Muscle of back (tissue), 13 donors: ENCODE measurements at places on chromosomes 2 and 18. TPM values are rescaled to one million over a fixed set of nuclear protein-coding genes. Genes with fewer than 3 reads are reported as not detected.

Gene TMEM163
- polyA plus RNA-seq, result 0.73 TPM

DNA sequence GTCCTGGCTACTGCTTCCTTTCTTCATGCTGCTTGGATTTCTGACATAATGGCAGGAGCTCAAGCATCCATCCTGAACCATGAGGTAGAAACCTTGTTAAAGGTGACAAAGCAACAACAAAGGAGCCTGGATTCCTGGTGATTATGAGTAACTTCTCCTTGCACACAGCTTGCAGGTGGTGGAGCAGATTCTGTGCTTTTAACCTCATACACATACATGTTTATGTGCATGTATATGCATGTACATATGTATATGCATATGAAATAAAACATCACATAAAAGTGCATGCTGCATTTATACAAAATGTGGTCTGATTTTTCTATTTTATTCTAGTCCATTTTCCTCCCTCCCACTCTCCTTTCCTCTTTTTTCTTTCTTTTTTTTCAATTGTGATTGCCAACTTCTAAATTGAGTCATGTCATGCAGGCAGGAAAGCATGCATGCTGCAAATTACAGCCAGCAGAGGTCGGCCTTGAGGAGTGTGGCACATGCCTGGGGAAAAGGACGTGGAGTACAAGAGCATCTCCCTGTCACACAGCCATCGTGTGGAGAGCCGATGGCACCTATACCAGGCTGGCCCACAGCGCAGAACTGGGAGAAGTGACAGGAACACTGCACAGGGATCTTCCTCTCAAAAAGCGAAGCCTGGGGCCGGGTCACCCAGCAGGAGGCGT, 17.9 kb downstream of the LCT start:
- no peak for DNase-seq

DNA sequence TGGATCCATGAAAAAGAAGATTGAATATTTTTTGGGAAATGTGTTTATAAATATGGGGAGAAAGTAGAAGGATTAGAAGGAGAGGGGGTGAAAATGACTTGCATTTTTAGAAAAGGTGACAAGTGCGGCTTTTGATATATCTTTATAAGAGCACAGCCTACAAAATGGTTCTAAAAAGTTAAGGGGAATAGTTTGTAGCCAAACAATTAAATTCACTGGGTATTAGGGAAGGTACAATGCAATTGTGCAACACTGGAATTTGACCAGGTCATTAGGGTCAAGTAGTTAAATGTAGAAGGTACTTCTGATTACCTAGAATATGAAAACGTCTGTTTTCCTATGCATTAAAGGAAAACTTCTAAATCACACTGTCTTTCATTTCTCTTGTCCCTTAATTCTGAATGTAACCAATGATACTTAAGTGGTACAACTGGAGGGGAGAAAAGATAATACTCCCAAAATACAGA, 44.5 kb upstream of the SERTAD2 start:
- no peak for DNase-seq

Gene ARHGAP28
- 41.9 TPM for polyA plus RNA-seq

DNA sequence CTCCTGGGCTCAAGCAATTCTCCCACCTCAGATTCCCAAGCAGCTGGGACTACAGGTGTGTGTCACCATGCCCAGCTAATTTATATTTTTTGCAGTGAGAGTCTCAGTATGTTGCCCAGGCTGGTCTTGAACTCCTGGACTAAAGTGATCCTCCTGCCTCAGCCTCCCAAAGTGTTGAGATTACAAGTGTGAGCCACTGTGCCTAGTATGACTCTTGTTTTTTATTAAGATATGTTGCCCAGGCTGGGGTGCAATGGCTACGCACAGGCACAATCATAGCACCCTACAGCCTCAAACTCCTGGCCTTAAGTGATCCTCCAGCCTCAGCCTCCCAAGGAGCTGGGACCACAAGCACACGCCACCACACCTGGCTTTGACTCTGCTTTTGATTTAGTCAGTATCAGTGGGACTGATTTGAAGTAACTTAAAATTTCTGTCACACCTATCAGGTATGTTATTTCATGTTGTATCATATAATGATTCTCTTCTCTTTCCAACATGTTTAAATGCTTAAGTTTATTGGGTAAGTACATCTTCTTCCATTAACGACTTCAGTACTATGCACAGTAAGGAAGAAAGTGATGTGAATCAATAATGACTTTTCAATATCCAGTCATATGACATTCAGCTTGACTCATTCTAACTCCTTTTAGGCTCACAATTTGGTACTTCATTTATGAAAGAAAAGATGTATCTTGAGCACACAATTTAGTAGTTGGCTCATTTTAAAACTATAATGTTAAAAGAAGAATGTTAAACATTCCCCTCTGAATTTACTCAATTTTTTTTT, 6.3 kb downstream of the PPP4R3B start:
- no peak for DNase-seq

DNA sequence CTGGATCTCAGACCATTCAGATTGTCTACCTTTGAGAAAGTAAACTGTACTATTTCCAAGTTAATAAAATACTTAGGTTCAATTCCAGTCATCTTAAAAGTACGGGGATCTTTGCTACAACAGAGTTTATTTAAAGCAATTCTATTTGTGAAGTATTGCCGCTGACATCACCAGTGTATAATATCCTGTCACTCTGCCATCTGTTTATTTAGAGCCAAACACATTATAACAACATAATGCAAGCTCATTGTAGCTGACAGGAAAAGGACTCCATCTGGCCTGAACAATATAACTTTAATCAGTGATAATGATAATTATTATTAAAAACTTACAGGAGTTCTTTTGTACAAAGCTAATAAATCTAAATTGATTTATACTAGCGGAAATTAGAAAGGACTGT, 786.8 kb downstream of the ERBB4 start:
- DNase-seq, result peak; percentile 52

DNA sequence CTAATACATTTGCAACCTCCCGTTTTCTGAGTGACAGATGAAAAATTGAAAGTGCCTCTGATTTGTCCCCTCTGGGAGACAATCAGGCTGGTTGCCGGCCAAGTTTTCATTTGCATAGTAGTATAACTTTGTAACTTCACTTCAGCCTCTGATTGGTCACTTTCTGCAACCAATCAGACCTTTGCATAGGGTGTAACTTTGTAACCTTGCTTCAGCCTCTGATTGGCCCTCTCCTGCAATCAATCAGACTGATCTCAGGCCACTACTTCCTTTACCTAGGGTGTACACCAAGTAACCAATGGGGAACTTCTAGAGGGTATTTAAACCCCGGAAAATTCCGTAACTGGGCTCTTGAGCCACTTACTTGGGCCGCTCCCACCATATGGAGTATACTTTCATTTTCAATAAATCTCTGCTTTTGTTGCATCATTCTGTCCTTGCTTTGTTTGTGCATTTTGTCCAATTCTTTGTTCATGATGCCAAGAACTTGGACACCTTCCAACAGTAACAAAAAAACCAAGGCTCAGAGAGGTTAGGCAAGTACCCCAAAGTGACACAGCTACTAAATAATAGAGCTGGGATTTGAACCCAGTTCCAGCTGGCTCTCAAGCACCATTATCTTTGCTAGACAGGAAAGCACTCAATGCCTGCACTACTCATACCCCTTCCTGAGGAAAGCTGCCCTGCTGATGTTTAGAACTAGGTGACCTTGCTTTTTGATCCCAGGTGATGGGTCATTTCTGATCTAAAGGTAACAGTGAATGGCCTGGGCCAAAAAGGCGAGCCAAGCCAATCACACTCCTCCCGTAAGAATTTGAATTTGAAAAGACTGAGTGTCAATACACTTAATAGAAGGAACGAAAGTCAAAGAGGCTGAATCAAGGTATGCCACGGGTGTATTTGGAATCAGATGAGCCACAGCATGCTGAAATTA, 10.9 kb upstream of the MYOM1 start:
- DNase-seq, result no peak

- DNase-seq, result no peak
Observed at GRCh38 chr2:105072039-105072438, 34.2 kb downstream of the MRPS9 start.

DNA sequence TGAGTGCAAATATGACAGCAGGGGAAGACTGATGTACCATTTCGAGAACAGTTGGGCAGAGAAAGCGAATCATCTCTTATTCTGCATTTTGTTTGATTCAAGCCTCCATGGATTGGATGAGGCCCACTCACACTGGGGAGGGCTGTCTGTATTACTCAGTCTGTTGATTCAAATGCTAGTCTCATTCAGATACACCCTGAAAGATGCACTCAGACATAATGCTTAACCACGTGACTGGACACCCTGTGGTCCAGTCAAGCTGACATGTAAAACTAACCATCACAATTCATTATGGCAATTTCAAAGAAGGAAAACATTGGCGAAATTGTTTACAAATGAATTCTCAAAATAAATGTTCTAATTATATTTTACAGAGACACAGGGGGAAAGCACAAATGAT, 1210.2 kb downstream of the DPP10 start:
- DNase-seq, result no peak

DNA sequence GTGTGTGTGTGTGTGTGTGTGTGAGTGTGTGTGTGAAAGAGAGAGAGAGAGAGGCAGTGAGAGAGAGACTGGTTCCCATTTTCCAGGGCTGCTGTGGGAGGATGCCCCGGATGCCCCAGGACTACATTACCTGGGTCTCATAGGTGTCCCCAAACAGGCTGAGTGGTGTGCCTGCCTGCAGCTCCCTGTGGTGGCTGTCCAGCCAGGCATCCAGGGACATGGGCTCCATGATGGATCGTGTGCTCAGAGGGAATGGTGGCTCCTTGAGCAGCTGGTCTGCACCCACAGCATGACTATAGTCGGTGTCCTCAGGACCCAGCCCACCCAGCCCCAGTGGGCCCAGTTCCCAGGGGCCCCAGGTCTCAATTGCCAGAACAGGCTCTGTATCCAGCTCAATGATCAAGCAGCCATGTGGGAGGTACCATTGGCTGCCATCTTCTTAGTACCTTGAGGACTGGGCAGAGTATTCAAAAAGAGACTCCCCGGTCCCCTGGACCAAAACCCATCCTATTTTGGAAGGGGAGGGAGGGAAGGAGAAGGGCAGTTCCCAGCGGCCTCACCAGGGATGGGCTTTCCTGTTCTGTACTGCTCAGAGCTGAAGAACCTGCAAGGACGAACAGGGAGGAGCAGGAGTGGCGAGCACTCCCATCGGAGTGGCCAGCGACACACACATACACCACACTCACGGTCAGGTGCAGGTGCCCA, 5.8 kb upstream of the OXER1 start:
- DNase-seq, result no peak

DNA sequence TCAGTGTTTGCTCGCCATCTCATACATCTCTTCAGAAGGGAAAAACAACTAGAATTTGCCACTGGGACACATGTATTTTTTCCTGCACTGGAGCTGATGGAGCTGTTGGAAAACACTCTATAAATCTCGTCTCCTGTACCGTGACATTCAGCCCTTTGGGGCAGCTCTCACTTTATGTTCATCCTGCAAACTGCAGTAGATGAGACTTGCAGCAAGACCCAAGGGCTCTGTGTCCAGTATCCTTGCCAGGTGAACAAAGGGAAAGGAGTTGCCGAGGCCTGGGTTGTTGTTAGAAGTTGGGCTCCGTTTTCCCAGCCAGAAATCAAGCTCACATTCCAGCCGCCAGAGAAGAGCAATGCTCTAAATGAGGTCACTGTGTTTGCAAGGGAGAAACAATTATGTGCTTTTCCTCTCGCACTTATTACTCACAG, 285.1 kb downstream of the SLC4A3 start:
- DNase-seq, result peak; percentile 91

- no peak for DNase-seq
Observed at GRCh38 chr2:239805414-239805813, 219.7 kb downstream of the NDUFA10 start.

Gene PDE1A
- polyA plus RNA-seq, result 10.7 TPM
